ENCODE measurements at places on chromosomes 3 and 15.
A peak's percentile ranks its signal among the peaks of the same experiment; 100 is the strongest.

DNA sequence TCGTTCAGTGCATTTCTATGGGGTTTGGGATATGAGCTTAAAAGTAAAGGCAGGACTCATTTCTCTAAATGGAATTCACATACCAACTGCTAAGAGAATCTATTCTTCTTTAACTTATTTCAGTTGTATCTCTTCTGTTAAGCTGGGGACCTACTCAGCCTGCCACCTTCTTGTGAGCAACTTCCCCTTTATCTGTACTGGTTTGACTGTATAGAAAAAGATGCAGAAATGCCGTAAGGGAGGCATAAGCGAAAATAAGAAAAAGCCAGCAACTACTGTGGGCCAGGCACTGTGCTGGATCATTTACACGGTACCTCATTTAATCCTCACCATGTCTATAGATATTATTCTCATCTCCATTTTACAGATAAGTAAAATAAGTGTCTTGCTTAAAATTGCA is 38.4 kb downstream of the RBMS3 start:
- DNase-seq, result no peak

GRCh38 chr3:79869461-79870312 is 101.9 kb upstream of the ROBO1 start:
- DNase-seq, result no peak

GRCh38 chr3:177282119-177282655 is 84.9 kb upstream of the TBL1XR1 start:
- DNase-seq, result no peak

- DNase-seq, result no peak
Measured at GRCh38 chr15:40258544-40258943, 19.7 kb downstream of the PAK6 start.

DNA sequence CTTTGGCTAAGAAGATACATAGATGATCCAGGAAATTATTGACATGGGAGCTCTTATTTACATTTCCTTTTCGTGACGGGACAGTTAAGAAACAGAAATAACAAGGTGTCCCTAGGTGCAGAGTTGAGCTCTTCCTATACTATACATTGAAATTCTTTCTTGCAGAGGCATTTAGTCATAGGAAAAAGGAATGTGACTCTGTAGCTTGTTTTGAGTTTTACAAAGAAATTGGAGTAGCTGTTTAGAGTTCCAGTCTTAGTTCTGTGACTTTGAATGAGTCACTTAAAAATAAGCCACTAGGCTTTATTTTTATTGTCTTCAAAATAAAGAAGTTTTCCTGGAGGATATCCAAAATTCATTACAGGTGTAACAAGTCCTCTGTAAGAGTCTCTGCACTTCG is 723.5 kb upstream of the SGO1 start:
- DNase-seq, result no peak

DNA sequence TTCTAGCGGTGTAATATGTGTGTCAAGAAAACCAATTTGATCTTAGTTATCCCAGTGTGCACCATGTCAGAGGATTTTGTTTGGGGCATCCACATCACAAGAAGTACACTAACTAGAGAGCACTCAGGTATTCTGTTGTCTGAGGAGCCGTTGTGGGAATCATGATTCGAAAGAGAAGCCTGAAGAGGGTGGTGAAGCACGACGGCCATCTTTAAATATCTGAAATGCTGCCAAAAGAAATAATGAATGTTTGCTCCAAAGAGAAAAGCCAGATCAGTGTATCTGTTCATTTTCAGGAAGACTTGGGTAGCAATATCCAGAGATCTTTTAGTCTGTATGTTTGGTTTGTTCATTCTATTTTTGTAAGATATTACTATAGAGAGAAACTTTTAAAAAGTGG is 180.7 kb downstream of the KLHL25 start:
- DNase-seq, result no peak

DNA sequence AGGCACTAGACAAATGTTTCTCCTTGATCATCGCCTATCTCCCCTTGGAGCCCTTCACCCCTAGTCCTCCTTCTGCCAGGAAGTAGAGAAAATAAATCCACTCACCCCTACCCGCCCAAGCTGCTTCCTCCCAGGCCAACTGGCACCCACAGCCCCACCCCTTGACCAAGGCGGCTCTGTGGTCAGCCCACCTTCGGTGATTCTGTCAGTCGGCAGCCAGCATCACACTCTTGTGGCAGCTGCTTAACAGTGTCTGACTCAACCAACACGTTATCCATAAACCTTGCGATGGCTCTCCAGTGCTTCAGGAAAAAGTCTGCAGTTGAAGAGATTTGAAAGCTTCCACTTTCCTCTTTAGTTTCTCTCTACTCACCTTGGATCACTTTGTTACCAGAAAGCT is 7.6 kb downstream of the SHF start:
- no peak for DNase-seq

DNA sequence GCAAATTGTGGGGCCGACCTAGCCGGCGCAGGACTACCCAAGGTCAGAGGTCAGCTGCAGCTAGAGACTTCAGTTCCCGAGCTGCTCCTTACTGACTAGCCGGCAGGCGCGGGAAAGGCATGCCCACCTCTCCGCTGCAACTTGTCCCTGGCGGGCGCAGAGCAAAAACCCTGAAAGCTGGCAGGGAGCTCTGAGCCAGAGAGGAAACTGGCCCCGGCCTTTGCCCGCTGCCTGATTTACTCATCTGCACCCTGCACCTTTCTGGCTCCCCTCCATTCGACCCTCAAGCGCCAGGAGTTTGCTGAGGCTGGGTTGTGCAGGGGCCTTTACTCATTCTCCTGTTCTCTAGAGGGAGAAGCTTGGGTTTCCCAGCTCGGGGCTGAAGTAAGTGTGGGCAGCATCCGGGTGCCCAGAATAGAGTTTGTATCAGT is 1.5 kb downstream of the ZIC4 start:
- no peak for DNase-seq

GRCh38 chr3:53303957-53304356 is 43.4 kb downstream of the DCP1A start:
- DNase-seq, result no peak

- no peak for DNase-seq
Measured at GRCh38 chr15:40360015-40360414, 2.0 kb downstream of the DISP2 start.

- no peak for DNase-seq
Measured at GRCh38 chr3:27079427-27080257, 289.5 kb downstream of the NEK10 start.

- DNase-seq, result no peak
Measured at GRCh38 chr3:14186854-14187458, 8.3 kb downstream of the LSM3 start.

DNA sequence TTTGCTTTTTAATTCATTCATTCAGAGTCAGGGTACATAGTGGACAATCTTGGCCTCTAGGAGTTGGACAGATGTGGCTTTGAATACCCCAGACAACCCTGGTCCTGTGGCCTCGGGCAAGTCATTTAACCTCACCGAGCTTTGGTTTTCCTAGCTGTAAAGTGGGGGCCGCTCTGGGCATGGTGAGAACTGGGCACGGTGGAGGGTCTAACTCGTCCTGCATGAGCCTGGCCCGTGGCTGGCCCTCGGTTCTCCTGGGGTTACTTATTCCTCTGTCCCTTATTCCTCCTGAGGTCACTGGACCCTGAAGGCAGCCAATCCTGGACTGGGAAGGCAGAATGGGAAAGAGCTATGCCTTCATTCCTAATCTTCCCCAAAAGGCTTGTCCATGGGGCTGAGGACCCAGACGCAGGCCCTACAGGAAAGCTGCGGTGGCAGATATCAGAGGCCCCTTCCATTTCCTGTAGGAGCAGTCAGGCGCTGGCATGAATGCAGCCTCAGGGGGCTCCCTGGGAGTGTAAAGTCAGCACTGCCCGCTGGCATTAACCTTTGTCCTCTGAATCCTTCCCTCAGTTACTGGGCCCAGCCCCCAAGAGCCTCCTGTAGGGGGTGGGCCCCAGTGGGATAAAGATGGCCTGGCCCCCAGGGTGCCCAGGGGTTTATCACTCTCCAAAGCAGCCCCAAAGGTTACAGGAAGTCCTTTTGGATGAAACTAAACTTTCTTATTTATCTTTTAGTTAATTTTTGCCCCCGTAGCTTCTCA is 17.9 kb upstream of the SEC13 start:
- DNase-seq, result no peak

DNA sequence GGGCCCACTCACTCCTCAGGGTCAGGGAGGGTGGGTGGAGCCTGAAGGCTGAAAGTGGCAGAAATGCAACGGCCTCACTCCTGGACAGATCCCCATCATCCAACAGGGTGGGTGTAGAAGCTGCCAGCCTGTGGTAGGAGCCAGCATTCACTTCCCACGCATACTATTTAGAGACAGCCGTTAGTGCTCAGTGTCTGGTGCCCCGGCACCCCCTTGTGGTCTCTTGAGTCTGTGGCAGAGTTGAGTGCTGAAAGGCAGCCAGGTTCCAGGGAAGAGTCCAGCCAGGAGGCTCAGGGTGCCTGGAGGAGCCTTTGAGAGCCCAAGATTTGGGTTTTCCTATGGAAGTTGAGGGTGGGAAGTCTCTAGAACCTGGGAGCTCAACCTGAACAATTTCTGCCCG is 2.1 kb upstream of the GNAT1 start:
- no peak for DNase-seq

DNA sequence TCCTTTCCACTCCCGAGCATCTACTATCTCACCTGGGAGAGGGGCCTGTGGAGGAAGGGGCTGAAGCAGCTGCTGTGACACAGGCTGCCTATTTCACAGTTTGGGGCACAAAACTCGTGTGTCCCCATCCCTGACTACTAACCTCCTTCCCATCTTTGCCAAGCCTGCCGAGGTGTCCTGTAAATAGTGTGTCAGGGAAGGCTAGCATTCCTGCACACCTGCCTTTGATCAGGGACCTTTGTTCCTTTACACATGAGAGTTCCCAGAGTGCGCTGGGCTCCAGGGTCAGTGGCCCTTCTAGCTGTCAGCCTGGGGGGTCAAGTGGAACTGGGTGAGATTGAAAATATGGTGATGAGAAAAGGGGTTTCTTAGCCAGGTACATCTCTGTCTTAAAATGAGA is 13.0 kb upstream of the TF start:
- no peak for DNase-seq

- no peak for DNase-seq
Measured at GRCh38 chr3:170128977-170129431, 52.5 kb downstream of the PHC3 start.

DNA sequence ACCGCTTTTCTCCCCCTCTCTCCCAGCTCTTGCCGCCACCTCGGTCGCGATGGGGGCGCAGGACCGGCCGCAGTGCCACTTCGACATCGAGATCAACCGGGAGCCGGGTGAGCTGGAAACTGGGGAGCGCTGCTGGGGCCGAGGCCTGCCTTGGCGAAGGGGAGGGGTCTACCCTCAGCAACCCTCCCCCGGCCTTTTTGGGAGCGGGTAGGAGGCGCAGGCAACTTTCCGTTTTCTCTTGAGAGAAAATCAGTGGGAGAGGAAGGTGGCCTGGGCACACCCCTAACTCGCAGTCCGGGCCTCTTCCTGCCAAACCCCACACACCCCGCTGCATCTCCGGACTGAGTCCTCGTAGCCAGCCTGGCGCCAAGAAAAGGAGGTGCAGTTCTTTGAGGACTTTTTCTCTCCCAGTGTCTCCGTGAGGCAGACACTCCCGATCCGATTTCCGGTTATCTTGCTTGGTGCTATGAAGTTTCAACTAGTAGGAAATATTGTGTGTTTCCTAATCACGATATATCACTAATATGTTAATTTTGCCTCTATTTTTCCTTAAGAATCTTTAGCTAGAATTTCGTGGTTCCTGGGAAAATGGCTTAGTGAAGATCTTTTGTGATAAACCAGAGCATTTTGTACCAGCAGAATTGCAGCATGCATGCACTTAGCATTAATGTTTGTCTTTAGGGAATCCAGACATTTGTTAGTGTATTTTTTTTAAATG is 631 bp downstream of the NKTR start:
- DNase-seq, result peak; percentile 55

- peak; percentile 80 for DNase-seq
Measured at GRCh38 chr15:40906091-40906990, 12.1 kb downstream of the VPS18 start.

DNA sequence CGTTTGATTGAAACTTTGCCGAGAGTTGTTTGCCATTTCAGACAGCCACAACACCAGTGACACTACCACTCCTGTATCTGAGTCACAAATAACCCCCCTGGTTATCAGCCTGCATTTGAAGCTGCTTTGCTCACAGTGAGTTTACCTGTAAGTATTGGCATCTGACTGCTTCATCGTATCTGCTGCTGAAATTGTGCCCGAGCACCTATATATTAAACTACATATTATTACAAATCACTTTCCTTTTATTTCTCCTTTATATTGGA is 39.2 kb upstream of the SPSB4 start:
- no peak for DNase-seq

DNA sequence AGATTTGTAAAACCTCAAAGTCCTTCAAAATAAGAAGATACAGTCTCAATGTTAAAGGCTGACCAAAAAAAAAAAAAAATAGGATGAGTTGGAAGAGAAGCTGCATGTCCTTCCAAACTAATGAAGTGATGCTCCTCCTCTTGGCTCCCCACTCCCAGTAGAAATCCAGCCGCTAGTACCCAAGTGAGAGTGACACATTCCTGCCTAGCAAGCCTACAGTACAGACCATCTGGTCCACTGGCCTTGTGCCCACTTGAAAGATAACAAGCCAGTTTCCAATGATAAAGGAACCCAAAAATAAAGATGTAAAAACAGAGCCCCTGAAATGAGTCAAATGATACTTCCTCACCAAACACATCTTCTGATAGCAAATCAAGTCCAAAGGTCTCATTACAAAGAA is 258.7 kb upstream of the NSMCE3 start:
- DNase-seq, result no peak

Data from activated CD8-positive, alpha-beta memory T cell treated with anti-CD3 and anti-CD28 coated beads, Interleukin-2, amount 50 U/mL, for 4 hours (primary cell).